ENCODE measurements at places on chromosomes 3 and 15.

- no peak for DNase-seq
These were observed 187.1 kb downstream of the ITPR1 start for GRCh38 chr3:4680227-4680691.

DNA sequence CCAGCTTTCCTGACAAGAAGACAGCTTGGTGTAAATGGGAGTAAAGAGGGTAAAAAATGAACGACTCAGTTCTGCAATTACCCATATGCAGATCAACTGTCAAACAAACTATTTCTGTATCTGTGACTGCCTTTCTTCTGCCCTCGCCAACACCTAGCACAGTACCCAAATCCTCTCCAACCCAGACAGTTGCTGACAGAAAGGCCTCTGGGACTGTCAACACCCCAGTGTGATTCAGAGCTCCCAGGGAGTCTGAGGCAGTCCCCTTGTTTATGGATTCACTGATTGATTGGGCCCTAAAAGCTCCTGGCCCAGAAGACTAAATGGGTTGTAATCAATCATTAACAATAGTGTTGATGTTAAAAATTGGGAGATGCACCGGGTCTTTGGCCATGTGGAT is 20.2 kb downstream of the IL17RD start:
- no peak for DNase-seq

GRCh38 chr3:130395331-130395730 is 49.9 kb downstream of the COL6A5 start:
- DNase-seq: no peak

- DNase-seq: peak; percentile 71
These were observed 775 bp upstream of the CCDC39 start for GRCh38 chr3:180680097-180680430.

- no peak for DNase-seq
These were observed 247.9 kb downstream of the NR2F2 start for GRCh38 chr15:96578393-96578792.

DNA sequence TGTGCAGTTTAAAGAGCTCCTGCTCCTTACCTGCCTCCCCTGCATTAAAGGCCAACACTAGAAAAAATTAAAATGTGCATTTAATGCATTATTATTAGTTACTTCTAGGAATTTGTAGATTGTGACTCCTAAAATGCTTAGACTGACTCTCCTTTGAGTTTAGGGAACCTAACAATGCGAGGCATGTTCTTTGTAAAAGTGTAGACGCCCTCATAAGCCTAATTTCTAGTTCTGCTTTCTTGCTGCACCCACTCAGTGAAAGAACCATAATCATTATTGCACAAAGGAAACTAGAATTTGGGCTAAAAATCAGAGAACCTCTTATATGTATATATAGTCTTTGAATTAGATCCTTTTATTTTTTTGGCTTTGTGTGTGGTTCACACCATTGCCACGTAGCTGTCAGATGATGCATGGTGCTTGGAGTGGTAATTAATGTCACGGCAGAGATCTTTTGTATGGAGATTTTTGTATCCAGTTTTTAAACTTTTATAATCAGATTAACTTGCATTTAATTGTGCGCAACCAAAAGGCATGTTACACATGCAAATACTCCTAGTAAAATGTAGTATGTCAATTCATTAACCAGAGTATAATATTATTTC is 710 bp downstream of the ABHD10 start:
- DNase-seq: no peak

- no peak for DNase-seq
These were observed 216.6 kb upstream of the IL12A start for GRCh38 chr3:159771865-159772611.

DNA sequence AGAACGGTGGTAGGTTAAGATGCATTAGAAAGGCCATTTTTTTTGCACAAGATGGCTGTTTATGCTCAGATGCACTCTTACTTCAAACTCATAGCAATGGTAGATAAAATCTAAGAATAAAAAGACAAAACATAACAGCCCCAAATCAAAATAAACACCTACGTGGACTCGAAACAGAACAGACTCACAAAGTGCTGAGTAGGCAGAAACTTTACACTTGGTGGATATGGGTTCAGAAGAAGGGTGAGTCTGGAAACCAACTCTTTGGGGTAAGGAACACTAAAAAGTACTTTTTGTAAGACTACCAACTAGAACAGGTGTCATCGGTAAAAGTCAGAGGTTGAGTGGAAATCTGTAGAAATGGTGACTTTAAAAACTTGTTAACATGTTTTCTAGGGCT is 468.2 kb downstream of the OTOL1 start:
- DNase-seq: no peak

- DNase-seq: no peak
These were observed 34.6 kb downstream of the BTD start for GRCh38 chr3:15636028-15636709.

All from GM23338 (cell line).